ENCODE measurements at places on chromosomes 3 and 15.

GRCh38 chr15:42053914-42054313 is 33.1 kb upstream of the PLA2G4E start:
- DNase-seq: no peak

DNA sequence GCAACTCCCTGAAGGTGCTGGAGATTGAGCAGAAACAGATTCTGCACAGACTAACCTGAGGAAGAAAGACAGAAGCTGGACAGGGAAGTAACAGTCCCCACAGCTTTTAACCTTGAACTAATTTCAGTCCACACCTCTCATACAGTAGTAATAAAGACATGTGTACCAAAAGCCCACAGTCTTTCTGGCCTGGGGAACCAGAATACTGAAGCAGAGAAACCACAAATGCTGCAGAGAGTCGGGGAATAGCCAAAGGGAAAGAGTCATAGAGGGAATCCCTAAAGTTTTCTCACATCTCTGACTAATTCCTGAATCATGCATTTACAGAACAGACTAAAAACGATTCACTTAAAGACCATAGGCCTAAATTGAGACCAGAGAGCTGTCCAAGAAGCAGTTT is 503.4 kb upstream of the NECTIN3 start:
- no peak for DNase-seq

DNA sequence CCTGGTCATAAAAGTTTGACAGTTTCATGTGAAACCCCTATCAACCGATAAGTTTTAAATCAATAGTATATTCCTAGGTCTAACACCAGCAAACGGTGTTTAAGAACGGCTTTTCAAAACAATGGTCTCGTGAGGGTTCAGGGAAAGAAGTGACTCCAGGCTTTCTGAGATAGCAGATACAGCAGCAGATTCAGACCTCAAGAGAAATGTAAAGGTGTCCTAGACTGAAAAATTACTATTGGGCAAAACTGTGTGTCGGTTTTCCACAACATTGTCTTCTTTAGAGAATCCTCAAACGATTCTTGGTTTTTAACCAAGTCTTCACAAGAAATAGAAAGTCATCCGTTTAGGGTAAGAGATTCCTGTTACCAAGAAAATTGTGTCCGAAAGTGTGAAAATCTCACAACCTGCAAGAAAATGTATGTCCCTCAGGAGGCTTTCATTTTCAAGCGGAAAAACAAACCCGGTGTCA is 1.2 kb downstream of the SETD2 start:
- no peak for DNase-seq

- no peak for DNase-seq
Measured at GRCh38 chr3:106610362-106610959, 741.6 kb upstream of the CBLB start.

DNA sequence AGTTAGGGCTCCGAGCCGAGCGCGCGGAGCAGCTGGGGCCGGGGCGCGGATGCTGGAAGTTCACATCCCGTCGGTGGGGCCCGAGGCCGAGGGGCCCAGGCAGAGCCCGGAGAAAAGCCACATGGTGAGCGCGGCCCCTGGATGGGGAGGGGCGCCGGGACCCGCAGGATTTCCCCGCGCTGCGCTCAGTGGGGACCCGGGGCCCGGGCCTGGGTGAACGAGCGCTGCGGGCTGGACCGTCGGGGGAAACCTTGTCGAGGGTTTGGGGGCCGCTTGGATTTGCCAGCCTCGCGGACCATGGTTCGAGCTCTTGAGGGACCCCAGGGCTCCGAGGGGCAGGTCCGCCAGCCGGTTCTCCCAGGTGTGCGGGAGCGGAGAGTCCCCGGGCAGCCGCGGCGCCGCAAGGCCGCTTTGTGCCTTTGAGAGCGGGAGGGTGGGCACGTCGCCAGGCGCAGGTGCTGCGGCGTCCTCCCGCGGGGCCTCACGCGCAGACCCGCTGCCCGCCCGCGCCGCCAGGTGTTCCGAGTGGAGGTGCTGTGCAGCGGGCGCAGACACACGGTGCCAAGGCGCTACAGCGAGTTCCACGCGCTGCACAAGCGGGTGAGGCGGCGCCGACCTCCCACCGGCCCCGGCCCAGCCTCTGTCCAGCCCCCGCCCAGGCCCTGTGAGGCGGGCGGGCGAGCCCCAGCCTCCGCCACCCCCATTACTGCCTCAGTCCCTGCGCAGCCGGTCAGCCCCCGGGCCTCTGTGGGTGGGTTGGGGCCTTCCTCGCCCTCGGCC is at the start of gene SNX22:
Gene SNX22 (plus strand): TSS at position 5 of the 780 bp plus-strand sequence. CDS start 45 bp downstream, at position 50.
- DNase-seq: peak; percentile 24

DNA sequence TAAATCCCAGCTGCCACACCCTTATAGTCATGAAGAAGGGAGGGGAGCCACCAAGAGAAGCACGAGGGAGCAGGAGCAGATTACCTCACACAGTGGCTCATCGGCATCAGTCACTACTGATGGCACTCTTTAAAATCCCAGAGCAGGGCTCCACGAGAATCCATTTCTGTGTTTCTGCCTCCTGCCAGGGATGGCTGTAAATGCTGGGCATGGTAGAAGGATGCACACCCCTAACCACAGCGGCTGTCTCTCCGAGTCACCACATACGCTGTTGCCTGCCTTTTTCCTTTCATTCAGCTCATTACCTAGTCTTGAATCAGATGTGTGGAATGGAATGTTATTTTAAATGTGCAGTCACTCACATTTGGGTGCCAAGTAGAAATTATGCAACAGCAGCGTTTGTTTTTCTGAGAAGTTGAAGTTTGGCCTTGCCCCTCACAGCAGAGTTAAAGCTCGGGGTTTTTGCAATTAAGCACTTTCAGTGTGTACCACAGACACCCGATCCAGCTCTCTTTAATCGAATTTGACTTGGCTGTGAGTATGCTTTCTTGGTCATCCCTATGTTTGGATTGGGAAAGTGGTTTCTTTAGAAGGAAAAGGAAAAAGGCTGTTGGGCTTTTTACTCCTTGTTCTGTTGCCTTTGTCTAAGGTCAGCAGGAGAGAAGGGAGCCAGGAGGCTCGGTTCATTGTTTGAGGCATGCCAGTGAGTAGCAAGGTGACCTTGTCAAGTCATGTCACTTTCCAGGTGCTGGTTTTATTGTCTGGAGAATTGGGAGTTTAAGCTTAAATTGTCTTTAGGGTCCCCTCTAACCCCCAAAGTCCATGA is 284.2 kb upstream of the TPM1 start:
- no peak for DNase-seq

DNA sequence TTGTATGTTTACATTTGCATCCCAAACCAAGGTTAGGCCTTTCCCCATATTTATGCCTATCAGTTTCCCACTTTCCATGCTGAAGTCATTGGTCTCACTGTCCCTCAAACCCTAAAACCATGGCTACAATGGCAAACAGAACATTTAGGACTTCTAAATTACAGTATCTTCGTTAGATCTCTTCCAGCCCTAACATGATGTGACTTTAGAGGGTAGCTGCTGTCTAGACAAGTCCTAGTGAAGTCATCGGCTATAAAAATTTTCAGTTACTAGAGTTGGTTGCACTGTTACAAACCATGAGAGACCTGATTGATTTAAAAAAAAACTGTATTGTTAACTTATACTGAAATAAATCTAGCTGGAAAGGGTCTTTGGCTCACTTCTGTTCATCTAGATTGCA is 54.6 kb downstream of the TM4SF4 start:
- no peak for DNase-seq

DNA sequence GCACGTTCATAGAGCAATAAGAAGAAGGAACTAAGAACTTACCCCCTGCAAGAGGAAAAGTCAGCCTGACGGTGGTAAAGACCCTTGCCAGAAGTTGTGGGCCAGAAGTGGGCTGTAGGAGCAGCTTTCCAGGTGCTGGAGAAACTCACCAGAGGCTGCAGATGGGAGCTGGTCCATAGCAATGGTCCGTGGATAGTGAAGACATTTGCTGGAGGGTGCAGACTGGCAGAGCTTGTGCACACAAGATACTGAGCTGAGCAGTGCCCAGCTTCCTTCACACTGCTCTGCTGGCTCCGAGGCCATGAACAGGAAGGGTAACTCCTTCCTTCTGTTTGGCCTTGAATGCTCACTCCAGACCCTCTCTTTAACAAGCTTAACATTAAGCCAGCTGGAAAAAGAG is 149.8 kb upstream of the BNIP2 start:
- DNase-seq: no peak

GRCh38 chr3:2851835-2852234 is 258.3 kb downstream of the IL5RA start:
- DNase-seq: no peak

- DNase-seq: no peak
Measured at GRCh38 chr3:64673159-64673715, 14.6 kb downstream of the ADAMTS9 start.

DNA sequence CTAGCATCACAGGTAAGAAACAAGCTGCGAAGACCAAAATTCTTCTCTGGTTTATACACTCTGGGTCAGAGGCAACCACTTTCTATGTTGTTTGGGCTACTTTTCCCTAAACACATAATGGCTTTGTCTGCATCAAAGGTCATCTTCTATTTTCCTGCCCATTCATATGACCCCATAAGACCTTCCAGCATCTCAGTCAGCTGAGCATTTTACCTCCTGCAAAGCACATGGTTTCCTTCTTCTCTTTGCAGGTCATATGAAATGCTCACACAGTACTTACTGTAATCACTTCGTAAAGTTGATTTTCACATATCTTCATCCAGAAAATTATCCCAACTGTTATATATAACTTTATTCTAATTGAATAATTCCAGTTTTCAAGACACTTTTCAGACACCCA is 34.8 kb downstream of the LIPC start:
- no peak for DNase-seq

DNA sequence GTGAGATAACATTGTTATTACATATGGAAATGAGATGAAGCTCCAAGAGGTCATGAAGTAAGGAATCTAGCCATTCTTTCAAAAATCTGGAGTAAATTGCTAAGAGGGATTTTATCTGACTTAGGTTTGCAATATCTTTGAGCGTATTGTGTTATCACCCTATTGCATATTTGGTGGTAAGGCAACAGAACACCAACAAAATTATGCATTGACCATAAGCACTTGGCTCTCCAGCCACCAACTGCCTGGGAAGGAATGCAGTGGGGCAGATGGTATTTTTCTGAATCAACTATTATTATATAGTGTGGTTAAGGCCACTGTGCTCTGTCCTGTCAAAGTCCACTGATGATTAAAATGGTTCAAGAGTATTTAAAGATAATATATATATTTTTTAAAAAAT is 287.9 kb upstream of the SEMA6D start:
- no peak for DNase-seq

GRCh38 chr3:14562121-14562890 is 22.2 kb upstream of the GRIP2 start:
- no peak for DNase-seq

- DNase-seq: no peak
Measured at GRCh38 chr3:14839236-14839635, 20.5 kb downstream of the FGD5 start.
